Activated T-cell treated with anti-CD3 and anti-CD28 coated beads, Interleukin-2, amount 50 U/mL, for 1 hour (primary cell): ENCODE measurements at places on chromosomes 2 and 18.

DNA sequence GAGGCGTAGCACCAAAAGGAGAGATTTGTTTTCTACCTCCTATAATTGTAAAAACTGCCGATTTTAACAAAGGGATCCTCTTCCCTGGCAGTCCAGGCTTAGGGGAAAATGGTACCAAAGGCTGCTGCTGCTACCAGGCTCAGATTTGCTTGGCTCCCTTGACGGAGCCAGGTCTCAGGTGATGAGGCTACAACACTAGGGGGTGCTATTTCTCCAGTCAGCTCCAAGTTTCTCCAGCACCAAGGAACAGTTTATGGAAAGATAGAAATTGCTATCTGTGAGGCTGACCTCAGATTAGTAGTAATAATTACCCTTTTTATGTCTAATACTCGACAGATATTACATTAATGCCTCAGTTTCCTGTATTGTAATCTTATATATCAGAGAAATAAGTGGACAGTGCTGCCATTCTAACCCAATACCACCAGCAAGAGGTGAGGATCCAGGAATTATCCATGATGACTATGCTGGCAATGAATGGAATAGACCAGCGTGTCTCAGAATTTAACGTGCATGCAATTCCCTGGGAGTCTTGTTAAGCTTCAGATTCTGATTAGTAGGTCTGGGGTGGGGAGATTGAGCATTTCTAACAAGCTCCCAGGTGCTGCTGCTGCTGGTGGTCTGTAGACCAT lies 111.3 kb downstream of the ESCO1 start:
- DNase-seq = no peak

DNA sequence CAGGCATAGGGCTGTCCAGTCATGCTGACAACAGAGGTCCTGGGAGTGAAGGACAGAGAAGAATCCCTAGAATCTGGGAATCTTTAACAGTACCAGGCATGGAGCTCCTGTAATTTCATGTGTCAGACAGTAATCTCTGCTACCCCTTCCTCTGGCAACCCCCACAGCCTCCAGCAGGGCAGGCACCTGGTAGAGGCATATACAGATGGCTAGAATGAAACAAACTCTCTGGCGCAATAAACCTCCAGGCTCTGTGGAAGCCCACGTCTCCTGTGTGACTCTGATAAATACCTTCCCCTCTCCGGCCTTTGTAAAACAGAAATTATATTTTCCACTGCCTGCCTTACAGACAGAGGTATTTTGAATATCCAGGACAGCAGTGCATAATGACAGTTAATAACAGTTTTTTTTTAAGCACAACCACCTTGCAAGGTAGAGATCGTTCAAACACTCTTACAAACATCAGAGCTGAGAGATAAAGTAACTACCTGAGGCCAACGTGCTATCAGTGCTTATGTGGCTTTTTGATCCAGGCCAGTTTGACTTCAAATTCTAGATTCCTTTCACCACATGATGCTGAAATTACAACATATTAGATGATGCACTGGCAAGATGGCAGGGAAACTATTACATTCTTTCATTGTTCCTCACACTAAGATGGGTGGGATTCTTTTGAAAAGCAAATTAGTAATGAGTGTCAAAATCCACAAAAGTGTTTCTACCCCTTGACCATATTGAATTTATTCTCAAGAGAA lies 47.7 kb upstream of the TMEM247 start:
- DNase-seq = no peak

GRCh38 chr2:38444247-38444646 lies 67.2 kb upstream of the ATL2 start:
- no peak for DNase-seq

- no peak for DNase-seq
Measured at GRCh38 chr2:203928849-203929248, 7.7 kb upstream of the ICOS start.

DNA sequence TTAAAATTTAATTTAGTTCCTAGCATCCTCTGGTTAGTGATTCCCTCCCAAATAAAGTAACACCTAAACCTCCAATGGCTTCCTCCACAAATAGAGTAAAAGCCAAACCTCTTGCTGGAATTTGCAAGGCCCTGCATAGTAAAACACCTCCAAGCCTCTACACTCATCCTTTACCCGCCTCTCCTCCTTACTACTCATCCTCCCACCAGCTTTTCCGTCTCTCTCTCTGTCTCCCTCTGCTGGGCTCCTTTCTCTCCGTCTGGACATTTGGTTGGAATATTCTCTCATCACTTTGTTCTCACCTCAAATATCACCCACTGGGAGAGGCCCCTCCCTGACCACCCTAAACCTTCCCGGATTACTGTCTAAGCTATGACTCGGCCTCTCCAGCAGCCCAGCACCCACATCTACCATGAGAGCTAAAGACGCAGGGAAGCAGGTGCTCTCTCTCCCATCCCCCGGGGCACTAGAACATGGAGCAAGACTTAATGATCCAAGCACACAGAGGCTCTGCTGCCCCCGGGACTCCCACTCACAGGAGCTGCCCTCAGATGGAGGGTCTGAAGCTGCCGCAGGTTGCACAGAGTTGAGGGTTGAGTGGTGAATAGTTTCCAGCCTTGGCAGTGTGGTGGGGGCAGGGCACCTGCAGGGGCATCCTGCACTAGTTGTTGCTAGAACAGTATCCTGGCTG lies 167.2 kb downstream of the FBXO15 start:
- DNase-seq = no peak

DNA sequence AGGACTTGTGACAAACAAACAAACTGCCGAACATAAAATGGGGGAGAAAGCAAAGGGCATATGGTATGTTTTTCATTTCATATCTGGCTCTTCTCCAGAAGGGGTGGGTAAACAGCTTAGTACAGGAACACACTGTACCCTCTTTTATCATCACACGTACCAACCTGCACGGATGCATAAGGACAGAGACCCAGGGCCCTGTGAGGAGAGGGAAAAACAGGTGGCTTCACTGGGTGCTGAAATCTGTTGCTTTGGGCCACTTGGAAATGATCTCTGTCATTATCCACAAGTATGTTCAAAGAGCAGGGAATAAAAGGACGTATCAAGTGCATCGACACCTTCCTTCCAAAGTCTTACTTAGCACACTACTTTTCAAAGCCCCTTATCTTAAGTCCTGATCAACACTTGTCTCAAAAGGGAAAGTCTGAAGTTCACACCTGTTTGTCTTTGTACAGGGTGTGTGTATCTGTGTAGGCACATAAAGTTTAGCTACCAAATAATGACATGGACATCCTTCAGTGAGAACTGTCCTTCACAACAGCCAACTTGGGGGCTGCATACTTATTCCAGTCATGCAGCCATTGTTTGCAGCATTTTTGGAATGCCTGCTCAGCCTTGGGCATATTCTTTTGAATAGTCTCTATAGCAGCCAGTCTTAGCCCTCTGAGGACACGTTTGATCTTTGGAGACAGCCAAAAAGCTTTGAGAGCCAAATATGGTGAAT lies 60.6 kb downstream of the IRS1 start:
- no peak for DNase-seq
